AG08395 (cell line): ENCODE measurements at places on chromosomes 5 and 9.
A peak's percentile ranks its signal among the peaks of the same experiment; 100 is the strongest.

DNA sequence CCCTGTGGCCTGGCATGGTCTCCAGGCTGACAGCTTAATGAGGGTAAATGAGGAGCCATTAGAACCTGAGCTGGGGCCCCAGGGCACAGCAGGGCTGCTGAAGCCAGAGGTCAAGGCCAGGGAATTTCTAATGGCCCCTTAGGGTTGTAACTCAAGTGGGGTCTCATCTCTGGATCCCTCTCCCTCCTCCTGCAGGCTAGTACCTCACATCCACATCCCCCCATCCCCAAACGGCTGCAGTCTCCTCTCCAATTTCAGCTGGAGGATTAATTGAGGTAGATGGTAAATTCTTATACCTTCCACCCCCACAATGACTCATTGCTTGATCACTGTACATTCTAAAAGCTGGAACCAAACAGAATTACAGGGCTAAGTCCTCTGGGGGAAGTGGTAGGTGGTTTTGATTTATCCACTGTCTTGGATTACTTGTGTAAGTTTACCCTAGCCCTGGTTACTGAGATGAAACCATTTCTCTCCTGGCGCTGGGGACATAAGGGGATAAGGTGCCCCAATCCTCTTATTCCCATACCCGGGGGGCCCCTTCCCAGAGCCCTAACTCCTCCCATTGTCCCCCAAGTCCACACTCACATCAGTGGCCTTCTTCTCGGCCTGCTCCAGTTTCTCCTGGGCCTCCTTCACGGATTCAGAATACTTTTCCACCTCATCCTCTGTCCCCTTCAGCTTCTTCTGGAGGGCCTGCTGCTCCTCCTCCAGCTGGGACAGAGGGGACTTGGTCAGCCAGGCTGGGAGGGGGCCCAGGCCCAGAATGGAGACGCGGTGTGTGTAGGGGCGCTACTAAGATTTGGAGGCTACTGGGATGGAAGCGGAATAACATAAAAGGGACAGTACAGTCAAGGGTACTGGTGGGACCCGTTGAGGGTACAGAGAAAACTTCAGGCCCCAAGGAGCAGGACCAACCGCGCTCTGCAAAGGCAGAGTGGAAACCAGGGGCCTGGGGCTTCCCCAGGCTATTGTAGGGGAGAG, 875 bp downstream of the TPM2 start:
- peak; percentile 72 for DNase-seq

DNA sequence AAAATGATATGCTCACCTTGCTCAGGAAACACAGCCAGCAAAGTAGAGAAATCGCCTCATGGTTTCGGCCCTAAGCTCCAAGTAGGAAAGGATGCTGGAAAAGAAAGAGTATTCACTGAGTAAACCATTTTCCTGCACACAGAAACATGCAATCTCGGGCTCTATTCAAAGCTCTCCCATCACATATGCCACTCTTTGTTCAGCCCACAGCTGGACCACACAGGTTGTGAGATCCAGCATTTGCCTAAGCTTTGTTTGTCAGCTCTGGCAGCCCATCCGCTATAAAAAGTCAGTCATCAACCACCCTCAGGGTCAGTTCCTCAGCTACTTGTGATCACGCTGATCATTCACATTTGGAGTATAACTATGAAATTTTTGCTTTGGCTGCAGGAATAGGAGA, 96.5 kb upstream of the SMARCA2 start:
- DNase-seq = no peak

GRCh38 chr5:64301566-64301965, 135.9 kb downstream of the RNF180 start:
- DNase-seq = no peak

DNA sequence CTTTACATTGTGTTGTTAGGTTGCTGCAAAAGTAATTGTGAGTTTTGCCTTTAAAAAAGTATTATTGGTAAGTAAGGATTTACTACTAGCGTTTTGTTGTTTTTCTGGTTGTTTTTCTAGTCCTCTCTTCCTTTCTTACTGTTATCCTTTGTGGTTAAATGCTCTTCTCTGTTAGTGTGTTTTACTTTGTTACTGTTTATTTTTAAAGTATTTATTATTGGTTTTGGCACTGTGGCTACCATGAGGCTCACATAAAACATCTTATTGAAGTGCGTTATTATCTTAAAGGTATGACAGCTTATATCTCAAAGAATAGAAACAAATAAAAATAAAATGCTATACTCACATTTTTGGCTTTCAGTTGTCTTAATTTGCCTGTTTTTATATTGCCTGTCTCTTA, 17.6 kb downstream of the DMXL1 start:
- no peak for DNase-seq

DNA sequence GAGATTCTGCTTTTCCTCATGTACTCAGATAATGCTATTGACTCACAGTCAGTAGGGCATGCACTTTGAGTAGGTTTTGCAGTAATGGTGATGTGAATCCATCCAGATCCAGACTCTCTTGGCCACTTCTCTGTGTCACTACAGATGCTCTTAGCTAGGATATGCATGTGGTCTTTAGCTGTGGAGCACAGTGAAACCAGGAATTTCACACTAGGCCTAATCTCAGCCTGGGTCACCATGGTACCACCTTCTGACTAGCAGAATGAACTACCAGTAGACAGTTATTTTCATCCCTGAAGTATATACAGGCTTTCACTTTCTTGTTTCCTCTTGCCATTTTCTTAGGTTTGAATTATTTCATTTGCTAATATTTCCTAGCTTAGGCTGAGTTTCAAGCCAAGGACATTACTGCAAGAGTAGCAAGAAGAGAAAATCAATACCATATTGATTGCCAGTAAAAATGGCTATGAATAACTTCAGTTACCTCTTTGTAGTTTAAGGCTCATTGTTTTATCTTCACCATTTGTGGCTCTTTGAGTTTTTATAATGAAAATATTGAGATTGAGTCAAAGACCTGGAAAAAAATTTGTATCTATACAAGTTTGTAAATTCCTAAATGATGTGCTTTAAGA, 28.4 kb upstream of the CSNK1G3 start:
- no peak for DNase-seq

DNA sequence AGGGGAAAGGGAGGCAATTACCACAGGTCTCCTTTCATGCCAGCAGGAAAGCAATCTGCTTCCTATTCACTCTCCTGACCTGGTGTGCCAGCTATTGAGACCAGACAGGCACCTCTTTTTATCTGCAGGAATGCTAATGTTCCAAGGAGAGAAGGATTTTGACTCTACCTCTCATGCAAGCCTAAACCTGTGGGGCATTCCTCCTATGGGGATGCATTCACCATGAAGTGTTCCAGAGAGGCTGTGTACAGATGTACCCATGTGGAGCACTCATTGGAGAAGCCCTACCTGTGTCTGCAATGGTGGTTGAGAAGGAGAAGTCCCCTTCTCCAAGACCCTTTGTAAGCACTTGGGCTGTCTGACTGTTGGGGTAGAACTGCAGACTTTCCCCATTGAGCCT, 45.4 kb upstream of the EDIL3 start:
- no peak for DNase-seq

- no peak for DNase-seq
These were observed 286.7 kb upstream of the ZNF462 start for GRCh38 chr9:106576232-106576760.

DNA sequence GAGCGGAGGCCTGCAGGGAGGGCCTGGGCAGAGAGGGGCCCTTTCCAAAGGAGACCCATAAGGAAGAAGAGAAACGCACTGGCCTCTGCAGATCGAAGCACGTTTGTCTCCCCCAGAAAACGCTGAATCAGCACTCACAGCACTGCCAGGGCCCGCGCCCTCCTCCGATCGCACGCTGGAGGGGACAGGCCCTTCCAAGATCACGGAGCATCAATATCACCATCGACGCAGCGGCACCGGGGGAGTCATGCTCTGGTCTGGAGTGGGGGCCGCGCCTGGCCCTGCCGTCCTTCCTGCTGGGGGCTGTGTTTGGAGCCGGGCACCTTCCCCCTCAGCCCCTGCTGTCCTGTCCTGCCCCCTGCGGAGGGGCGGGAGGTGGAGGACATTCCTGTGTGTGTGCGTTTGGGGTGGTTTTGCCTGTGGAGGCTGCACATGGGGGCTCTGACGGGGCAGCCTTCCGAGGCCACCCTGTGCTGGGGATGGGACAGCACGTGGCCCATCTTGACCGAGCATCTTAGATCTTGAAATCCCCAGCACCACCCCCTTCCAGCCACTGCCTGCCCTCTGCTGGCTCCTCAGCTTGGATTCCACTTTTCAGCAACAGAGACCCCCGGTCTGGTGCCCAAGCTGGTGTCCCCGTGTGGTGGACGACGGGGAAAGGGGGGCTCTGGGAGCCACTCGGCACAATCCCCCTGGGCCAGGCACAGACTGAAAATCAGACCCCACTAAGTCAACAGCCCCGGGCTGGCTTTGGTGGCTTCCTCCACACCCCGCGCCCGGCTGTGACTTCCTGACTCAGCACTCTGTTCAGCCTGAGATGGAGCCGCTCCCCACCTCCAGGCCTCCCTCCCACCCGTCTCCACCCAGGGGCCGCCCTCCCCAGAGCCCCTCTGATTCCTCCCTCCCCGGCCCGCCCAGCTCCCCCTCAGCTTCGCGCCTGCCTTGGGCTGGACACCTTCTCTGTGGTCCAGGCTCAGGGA, 8.3 kb downstream of the TMEM250 start:
- no peak for DNase-seq

DNA sequence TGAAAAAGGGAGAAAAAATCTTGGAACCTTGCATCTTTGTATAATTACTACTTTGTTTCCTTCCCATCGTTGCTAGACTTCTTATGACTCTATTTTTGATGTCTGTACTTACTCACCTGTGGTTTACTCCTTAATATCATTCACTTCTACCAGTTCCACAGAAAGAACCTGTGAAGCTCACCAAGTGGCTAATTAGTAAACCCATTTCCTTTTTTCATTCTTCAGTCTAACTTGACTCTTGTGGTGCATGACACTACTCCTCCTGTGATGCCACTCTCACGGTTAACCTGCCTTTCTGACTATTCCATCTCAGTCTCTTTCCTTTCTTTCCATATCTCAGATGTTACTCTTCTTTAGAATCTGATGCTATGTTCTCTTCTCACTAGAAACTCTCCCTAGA, 14.6 kb downstream of the RECK start:
- no peak for DNase-seq

GRCh38 chr9:8332871-8333270, 533.3 kb upstream of the DMAC1 start:
- DNase-seq = no peak

GRCh38 chr5:121377461-121377860, 474.2 kb upstream of the FTMT start:
- DNase-seq = no peak

DNA sequence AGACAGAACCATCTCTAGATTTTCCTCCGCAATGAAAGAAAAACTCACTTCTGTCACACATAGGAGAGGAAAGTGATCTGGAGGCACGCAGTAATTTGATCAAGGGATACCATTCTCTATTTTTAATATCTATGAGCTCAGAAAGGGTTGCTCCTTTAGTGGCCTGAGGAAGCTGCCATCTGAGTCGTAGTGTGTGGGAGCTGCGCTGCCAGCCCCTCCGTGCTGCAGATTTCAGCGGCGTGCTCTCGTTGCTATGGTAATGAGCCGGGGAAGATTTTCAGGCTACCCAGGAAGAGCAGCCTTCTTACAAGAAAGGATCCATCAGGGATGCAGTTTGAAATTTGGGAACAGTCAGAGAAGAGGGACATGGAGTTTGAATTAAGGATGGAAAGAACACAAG, 17.1 kb upstream of the GOLM1 start:
- DNase-seq = no peak

GRCh38 chr5:149860801-149861322, 83.7 kb downstream of the PDE6A start:
- no peak for DNase-seq

- no peak for DNase-seq
These were observed 283.3 kb downstream of the NSG2 start for GRCh38 chr5:174328631-174329299.

GRCh38 chr5:158482125-158482524, 617.6 kb downstream of the EBF1 start:
- DNase-seq = no peak

DNA sequence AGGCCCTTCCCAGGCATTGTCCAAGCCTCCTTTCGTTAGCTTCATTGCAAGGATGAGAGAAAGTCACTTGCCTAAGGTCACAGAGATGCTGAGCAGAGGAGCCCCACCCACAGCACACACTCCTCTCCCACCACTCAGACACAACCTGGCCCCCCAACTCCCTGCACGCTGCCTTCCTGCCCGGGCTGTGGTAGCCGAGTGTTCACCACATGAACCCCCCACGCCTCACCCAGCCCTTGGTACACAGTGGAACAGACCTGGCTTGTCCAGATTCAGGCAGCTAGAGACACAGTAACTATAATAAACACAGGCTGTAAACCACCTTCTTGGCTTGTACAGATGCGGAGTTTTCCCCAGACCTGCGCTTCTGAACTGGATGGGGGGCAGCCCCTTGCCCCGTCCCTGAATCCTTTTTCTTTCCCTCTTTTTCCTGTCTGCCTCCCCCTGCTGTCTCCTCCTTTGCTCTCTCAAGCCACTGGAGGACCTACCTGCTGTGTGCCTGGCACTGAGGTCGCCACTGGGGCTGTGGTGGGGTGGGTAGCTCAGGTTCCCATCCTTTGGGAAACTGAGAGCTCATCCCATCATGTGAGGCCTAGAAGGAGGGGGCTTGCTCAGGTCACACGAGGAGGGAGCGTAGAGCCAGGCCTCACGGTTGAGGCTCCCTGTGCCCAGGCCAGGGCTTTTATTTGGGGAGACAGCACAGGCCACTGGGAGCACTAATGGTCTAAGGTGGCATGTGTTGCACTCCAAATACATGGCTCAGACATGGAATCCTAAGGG, 55.7 kb upstream of the SYNPO start:
- DNase-seq = no peak

DNA sequence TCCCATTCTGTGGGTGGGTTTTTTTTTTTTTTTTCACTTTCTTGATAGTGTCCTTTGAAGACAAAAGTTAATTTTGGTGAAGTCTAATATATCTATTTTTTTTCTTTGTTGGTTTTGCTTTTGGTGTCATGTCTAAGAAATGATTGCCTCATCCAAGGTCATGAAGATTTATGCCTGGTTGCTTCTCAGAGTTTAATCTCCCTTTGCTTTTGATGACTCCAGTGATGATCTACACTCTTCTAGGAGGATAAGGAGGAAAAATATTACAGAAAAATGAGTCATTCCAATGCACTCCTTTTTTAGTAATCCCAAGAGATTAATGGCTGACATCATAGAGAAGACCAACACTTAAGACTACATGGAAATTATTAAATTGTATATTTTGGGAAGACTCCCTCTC, 79.7 kb upstream of the ICE1 start:
- DNase-seq = peak; percentile 41
